NCI-H774 (cell line): ENCODE measurements at places on chromosomes 7 and 10.
A peak's percentile ranks its signal among the peaks of the same experiment; 100 is the strongest.

DNA sequence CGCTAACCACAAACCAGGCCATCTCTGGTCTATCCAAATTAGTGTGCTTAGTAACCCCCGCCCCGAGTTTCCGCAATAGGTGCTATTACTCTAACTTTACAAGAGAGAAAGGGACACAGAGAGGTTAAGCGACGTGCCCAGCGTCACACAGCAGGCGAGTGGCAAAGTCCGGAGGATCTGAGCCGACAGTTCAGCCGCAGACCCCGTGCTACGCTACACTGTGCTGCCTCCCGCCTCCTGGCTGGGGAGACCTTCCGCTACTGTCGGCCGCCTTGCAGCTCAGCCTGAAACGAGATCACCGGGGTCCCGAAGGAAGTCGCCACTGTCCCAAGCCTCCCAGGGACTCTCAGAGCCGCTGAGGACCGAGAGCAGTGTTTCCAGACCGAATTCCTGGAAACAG, 799 bp downstream of the INTS1 start:
- no peak for DNase-seq

- DNase-seq: no peak
Observed at GRCh38 chr10:48448796-48449195, 142.3 kb downstream of the MAPK8 start.

GRCh38 chr7:27700501-27700900, 37.8 kb upstream of the HIBADH start:
- no peak for DNase-seq

DNA sequence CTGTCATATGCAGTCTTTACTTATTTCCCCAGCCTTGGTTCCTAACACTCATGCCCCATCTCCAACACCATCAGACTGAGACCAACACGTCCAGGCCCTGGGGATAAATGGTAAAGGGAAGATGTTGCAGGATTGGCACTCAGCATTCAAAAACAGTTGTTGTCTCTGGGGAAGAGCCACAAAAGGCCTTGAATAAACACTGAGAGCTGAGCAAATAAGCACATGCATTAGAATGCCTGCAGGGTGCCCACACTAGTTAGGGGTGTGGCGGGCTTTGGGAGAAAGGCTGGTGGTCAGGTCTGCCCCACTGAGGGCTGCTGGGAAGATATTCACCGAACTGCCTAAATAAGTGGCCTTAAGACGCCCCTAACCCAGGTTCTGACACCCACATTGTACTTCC, 391.0 kb downstream of the GFRA1 start:
- DNase-seq: no peak

GRCh38 chr10:21047511-21047910, 150.4 kb upstream of the NEBL start:
- DNase-seq: no peak

- no peak for DNase-seq
Observed at GRCh38 chr7:123641901-123642300, 13.8 kb upstream of the LMOD2 start.

GRCh38 chr10:474406-474805, 215.1 kb downstream of the DIP2C start:
- DNase-seq: no peak

DNA sequence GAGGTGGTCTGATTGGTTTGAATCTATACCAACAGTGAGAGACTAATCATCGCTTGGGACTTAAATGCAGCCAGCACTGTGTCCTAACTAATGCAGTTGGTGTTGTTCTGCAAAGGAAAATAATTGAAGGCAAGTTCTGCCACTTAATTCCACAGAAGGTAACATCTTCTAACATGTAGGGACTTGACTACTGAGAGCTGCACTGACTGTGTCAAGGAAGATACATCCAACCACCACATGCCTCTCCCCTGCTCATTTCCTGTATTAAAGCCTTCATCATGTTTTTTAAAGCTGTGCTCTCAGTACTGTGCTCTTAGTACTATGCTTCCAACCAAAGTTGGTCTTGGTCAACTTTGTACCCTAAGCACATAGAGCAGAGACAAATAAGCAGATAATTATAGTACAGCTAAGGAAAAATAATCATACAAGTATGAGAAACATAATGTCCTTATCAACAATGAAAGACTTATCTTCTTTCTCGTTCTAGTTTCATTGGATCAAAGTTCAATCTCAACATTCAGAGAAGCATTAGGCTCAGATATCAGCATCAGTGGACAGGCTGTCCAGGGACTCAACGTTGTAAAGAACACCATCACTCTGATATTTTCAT, 2.8 kb upstream of the CYP3A4 start:
- no peak for DNase-seq

GRCh38 chr7:82081644-82082224, 311.9 kb upstream of the HGF start:
- DNase-seq: no peak

DNA sequence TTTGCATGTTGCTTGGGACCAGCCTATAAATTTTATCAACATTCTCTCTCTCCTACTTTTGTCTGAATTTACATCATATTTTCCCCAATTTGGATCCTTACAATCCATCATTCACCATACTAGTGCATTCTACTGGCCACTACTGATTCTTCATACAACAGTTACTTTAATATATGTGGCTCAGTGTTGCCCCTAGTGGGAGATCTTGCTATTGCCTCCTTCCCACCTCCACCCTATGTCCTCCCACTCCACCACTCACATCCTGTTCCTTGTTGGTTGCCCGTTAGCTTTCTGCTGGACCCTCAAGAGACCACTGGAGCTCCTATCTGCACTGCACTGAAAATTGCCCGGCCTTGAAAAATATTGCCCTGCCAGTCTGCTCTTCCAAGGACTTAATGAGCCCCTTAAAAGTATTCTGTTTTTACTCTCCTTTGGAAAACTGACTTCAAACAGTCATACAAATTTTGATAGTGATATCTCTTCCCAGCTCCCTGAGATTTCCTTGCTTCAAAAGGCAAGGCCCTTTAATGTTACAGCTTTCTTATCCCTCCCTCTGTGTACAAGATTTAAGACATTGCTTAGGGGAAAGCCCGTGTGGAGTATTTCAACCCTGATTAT, 243.2 kb upstream of the TMEM229A start:
- DNase-seq: no peak

- no peak for DNase-seq
Observed at GRCh38 chr7:38685851-38686250, 54.7 kb upstream of the AMPH start.

GRCh38 chr7:4561795-4562194, 120.3 kb upstream of the FOXK1 start:
- no peak for DNase-seq

GRCh38 chr7:56079450-56080185, 13.1 kb downstream of the PHKG1 start:
- peak; percentile 85 for DNase-seq

- DNase-seq: no peak
Observed at GRCh38 chr7:45389073-45389872, 184.9 kb upstream of the ADCY1 start.

DNA sequence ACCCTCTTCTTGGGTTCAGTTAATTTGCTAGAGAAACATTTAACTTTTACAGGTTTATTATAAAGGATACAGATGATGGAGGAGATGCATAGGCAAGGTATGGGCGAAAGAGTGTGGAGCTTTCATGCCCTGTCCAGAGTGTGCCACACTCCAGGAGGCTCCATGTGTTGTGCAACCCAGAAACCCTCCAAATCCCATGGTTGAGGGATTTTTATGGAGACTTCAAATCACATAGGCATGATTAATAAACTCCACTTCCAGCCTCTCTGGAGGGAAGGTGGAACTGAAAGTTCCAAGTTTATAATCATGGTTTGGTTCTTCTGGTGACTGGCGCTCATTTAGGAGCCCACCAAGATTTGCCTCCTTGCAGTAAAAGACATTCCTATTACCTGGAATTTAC, 159.9 kb downstream of the PHTF2 start:
- DNase-seq: no peak

- DNase-seq: no peak
Observed at GRCh38 chr10:80523773-80524172, 13.9 kb upstream of the SH2D4B start.

- no peak for DNase-seq
Observed at GRCh38 chr7:16933296-16934279, 51.8 kb upstream of the AGR3 start.

DNA sequence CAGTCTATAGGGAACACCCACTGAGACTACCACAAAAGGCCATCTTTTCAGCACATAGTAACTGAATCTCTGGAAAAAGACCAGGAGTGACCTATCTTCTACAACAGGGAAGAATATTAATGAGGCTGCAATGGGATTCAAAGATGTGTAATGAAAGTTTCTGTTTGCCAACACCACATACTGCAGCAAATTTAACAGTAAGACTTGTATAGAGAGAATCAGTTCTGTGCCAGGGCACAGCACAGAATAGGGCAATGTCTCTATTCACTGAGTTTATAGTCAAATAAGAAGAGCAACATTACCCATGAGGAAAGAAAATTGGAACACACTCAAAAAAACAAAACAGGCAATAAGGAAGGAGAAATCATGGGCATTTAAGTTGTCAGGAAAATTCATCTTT, 91.4 kb upstream of the PTN start:
- DNase-seq: no peak

- no peak for DNase-seq
Observed at GRCh38 chr10:66218289-66218688, 707.5 kb upstream of the LRRTM3 start.

GRCh38 chr7:109996411-109996810, 1094.5 kb upstream of the LRRN3 start:
- no peak for DNase-seq

GRCh38 chr10:132538031-132538789, 623 bp downstream of the INPP5A start:
- DNase-seq: no peak

- no peak for DNase-seq
Observed at GRCh38 chr7:87627634-87627994, 584 bp upstream of the RUNDC3B start.

- no peak for DNase-seq
Observed at GRCh38 chr7:26422761-26423160, 131.1 kb downstream of the SNX10 start.

DNA sequence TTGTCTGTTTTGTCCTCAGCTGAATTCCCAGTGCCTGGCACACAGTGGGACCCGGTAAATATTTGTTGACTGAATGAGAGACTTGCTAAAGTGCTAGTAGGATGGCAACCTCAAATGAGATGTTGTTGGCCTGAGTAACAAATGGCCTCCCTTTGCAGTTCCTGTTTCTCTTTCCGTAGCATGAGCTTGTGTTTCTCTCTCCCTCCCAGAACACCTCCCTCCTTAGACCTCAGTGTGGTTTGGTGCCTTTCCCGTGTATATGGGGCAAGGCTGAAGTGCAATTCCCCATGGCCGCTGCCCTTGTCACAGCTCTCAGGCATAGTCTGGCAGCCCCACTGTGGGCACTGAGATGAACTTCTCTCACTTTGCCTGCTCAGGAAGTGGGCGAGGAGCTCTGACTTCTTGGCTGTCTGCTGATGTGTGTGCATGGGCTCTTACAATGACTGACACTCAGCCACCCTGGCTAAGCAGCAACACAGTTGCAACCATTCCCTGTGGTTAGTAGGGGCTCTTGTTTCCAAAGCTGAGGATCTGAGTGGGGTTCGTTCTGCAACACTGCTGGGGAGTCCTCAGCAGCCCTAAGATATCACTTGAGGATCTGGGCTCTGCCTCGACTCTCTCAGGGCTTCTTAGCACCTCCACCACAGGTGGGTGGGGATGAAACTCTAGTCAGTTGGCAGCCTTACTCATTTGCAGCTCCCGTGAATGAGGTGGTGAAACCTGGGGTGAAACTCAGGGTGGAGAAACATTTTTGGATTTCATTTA, 136.1 kb downstream of the ICA1 start:
- DNase-seq: no peak

DNA sequence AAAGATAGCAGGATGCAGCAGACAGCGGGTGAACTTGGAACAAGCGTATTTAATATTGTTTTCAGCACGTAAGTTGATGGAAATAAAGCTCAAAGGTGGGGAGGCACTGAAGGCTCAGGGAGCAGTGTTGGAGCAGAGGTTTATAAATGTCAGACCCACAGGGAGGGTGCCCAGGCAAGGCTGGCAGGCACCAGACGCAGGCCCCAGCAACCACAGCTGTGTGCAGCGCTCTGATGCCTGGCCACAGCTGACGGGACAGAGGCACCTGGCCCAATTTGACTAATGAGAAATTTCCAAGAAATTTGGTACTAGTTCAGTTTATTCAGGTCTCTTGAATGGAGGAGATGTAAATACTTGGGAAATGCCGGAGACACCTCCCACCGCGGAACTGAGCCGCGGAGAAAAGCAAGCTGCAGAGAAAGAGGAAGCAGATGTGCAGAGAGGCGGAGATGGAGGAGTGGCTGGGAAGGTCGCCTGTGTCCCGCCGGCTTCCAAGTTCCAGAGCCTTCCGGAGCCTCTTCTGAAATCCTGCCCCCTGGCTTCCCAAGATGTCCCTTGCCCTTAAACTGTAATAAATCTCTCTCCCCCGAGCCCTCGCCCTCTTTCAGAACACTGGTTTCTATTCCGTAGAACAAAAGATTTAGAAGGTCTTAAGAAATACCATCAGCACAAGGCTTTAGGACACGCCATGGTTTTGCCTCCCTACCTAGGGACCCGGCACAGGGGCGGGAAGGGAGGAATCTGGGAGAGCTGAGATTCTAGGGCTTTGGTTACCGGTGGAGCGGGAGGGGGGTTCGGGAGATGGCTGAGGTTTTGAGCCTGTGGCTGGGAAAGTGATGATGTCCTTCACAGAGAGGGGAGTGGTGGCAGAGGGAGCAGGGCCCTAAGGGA, 38.4 kb upstream of the PLXNA4 start:
- no peak for DNase-seq

DNA sequence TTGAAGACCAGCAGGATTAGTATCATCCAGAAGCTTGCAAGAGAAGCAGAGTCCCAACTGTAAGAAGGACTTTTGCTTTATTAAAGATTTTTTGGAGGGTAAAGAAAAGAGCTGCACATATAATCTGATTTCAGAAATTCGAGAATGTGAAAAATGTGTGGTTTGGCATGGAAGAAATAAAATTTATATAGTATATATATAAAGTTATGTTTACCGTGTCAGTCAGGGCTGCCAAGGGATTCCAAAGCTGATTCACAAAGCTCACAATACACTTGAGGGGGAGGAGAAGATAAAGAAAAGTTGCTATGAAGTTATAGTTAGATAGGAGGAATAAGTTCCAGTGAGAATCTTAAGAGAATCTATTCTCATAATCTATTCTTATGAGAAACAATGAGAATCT, 231.8 kb upstream of the CACNA2D1 start:
- DNase-seq: no peak
